Effector memory CD8-positive, alpha-beta T cell (primary cell): ENCODE measurements at places on chromosomes 4 and X.

DNA sequence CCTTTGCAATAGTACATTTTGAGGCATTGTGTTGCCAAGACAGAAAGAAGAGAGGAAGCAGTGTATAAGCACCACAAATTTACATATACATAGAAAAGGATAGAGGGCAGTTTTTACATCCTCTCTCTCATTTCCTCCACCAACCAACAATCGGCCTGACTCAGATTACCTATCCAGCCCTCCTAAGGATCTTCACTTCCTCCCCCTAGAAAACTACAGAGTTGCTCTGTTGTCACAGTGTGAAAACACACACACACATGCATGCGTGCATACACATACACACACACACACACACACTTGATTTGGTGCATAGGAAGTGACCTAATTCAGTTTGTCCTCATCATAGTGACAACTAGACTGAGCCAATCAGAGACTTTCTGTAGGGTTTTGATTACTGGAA is 98.8 kb upstream of the SPRY1 start:
- DNase-seq: no peak

- no peak for DNase-seq
Observed at GRCh38 chr4:111839141-111839540, 306.1 kb upstream of the FAM241A start.

- no peak for DNase-seq
Observed at GRCh38 chr4:39718366-39719323, 20.7 kb downstream of the UBE2K start.

- peak; percentile 87 for DNase-seq
Observed at GRCh38 chr4:7070729-7071511, 3.1 kb upstream of the GRPEL1 start.

- DNase-seq: no peak
Observed at GRCh38 chrX:150323020-150323419, 40.1 kb upstream of the MAMLD1 start.

DNA sequence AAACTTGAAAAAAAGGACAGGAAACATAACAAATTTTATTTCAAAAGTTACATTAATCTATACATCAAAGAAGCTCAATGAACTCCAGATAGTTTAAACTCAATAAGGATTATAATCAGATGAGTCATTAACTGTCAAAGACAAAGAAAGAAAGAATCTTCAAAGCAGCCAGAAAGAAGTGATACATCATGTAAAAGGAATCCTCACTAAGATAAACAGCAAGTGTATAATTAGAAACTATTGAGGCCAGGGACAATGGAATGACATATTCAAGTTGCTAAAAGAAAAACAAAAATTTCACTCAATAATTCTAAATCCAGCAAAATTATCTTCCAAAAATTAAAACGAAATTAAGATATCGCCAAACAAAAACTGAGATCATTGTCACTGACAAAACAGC is 161.6 kb upstream of the NWD2 start:
- no peak for DNase-seq

DNA sequence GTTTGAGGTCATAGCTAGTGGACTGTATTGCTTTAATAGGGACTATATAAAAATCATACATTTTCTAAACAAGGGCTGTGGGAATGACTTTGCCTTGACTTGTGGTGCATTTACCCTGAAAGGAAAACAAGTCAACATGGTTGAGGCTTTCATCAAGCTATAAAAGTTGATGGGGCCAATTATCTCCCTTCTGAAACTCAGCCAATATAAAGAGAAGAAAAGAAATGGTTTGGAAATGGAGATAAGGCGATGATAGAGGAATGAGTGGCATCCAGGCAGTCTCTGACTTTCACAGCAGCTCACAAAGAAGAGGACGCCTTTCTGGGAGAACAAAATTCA is 118.7 kb downstream of the SMARCA1 start:
- DNase-seq: no peak

GRCh38 chr4:28886934-28887333 is 1833.2 kb upstream of the PCDH7 start:
- DNase-seq: no peak

DNA sequence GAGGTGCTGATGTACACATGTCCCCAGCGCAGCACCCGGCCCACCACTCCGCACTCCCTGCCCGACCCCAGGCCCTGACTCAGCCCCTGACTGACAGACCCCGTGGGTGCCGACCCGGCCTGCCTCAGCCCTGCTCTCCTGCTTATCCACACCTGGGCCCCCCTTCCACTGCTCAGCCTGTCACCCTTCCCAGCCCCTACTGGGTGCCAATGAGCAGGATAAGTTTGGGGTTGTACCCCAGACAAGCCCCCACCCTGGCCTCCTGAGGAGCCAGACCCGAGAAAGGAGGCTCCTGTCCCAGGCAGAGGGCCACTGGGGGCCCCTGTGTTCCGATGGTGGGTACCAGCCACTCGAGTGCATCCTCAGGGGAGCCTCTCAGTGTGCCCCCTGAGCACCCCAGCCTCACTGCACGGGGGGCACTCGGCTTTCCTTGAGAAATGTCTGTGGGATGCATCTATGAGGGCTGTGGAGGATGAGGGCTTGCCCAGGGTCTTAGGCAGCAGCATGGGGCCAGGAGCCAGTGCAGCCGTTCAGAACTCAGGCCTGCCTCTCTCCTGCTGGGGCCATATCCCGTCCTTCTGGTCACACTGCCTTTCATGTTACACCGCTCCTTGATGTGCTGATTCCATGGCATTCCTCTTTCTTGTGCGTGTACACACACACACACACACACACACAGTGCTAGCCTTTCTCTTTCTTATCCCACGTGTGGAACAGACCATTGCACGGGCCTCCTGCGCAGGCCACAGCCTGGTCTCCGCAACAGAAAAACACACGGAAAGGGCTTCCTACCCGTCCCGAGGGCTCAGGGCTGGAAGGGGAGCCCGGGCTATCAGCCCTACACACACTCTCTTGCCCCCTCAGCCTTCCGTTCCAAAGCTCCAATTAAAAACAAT is 220.1 kb upstream of the PSAPL1 start:
- DNase-seq: no peak

DNA sequence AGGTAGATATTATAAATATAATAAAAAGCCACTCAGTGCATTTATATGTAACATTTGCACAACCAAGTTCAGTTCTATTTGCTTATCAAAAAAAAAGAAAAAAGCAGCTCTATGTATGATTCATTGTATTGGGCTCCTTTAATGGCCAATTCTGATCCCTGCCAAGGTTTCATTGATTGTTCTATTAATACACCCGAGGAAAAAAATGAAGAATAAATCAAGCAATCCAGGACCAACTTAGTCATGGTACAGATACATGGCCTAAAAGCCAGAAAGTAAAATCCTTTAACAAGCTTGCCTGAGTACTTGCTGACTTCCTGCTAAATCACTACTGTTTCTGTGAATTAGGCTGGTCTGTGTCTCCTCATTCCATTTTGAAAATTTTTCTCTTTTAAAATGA is 77.6 kb upstream of the PCDH7 start:
- DNase-seq: no peak

GRCh38 chr4:52001616-52002015 is 18.5 kb downstream of the LRRC66 start:
- DNase-seq: no peak

GRCh38 chr4:88357262-88357661 is 21.4 kb upstream of the HERC6 start:
- no peak for DNase-seq

DNA sequence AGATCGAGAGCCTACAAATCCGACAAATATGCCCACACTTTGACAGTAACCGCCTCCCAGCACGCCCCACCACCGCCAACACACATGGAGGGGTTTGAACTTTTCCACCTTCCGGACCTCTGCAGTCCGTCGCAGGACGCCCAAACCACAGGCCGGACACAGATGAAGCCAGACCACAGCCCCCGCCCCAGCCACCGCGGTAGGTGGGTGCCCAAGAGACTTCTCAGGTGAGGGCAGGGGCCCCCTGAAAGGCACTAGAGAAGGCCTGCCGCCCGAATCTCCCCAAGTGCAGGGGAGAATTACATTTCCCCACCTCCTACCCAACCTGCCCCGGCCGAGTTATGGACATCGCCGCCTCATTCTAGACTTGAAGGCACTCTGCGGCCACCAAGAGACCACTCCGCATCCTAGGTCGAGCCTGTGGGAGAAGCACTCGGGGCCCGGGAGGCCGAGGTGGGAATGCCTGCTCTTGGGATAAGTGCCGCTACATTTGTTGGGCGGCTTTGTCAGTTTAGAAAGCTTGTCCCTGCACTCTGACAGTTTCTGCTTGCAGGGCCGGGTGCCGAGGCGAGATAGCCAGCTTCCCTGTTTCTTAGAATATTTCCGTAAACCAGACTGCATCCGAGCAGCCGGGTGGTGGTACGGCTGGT is 21.5 kb downstream of the HAND2 start:
- no peak for DNase-seq

GRCh38 chrX:46016296-46016695 is 528.9 kb downstream of the ZNF674 start:
- DNase-seq: no peak

GRCh38 chr4:124863040-124863545 is 150.6 kb upstream of the ANKRD50 start:
- no peak for DNase-seq

GRCh38 chr4:144703494-144703893 is 57.5 kb downstream of the HHIP start:
- DNase-seq: no peak

GRCh38 chr4:153083447-153083947 is 120.7 kb upstream of the TRIM2 start:
- DNase-seq: peak; percentile 45

GRCh38 chr4:125321709-125322365 is 7.1 kb downstream of the FAT4 start:
- no peak for DNase-seq

- no peak for DNase-seq
Observed at GRCh38 chr4:76035141-76035540, 729 bp downstream of the CXCL11 start.

GRCh38 chrX:146456058-146456457 is 353.5 kb upstream of the CXorf51B start:
- no peak for DNase-seq

GRCh38 chr4:7734651-7735260 is 204.9 kb downstream of the AFAP1 start:
- no peak for DNase-seq

DNA sequence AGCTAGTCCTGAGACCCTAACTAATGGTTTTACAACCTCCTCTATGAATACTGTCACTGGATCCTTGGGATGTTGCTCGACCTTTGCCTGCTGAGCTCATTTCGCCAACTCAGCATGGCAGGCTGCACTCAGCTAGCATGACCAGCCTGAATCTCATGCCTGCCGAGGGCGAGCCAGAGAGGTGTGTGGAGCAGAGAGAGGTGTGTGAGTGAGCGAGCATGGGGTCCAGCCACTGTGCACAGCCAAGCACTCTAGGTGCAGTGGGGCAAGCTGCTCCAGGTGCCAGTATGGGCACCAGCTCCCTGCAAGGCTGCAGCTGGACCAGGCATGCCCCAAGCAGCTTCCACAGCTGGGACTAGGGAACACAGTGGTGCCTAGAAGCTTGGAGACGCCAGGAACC is 410.9 kb downstream of the PCDH10 start:
- no peak for DNase-seq

DNA sequence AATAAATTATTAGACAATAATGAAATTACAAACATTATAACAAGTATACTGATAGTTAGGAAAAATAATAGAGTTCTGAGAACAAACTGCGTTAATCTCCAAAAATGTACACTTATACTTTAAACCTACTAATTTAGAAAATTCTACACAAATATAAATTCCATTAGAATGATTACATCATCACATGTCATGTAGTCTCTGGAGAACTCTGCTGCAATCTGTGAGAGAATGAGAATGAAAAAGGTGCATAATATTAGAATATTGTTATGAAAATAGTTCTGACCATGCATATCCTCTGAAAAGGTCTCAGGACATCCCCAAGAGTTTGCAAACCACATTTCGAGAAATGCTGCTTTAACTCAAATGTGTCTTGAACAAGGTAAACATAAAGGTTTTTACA is 11.4 kb downstream of the GUCY1A1 start:
- DNase-seq: no peak

DNA sequence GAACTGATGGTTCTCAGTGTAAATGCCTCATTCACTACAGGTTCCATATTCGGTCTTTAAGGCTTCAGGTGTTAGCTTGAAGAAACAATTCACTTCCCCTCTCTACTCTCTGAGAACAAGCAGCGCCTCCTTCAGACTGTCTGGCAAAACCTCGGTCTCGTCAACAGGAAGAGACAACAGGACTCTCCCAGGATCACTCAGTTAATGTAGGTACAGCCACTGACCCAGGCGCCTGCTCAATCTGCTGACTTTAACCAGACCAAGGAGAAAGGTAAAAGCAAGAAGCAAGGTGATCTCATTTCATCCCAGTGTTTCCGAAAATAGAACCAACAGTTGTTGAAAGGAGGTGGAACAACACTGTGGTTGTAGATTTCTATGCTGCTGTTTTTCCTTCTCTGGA is 102.2 kb downstream of the SLC2A9 start:
- DNase-seq: no peak

DNA sequence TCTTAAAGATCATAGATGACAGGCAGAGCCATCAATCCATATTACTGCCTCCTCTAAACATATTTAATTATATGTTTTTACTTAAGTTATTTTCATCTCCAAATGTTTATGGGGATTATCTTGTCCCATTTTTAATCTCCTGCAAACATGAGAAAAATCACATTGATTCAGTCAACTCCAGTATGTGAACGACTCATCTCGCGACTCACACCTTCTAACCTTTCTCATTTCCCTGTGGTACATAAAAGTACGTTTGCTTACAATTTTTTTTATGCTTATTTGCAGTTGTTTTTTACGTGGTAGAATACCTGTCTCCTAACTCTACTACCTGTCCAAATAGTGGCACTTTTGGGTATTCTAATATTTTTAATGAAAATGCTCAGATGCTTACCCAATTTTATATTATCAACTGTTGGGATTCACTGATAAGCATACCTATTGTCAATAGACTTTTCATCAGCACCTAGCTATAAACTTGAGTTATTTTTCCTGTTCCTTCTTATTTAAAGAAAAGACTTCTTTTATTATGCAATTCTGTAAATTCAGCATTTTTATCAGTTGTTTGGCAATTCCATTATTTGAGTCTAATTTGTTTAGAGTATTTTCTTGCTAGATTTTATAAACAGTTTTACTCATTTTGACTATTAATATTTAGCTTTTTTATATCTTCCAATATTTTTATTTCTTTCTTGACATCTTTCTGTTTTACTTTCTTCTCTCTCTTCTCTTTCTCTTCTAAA is 276.6 kb downstream of the ANK2 start:
- no peak for DNase-seq

GRCh38 chr4:81052119-81053068 is 21.9 kb downstream of the BMP3 start:
- peak; percentile 27 for DNase-seq

DNA sequence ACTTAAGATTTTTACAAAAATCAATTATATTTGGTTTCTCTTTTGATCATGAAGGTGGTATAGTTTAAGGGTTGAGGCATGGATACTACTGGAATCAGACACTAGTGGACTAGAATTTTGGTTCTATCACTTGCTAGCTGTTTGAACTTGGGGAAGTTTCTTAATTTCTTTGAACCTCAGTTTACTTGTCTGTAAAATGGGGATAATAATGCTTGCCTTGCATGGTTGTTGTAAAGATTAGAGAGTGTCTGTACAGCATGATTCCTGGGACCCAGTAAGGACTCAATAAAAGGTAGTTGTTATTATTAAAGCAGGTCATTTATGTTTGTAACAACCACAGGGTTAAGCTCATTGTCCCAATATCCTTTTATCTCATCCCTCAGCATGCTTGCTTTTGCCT is 36.0 kb downstream of the TMEM164 start:
- DNase-seq: no peak

GRCh38 chr4:177016541-177017141 is 223.9 kb upstream of the VEGFC start:
- DNase-seq: no peak
